ENCODE measurements at places on chromosomes 7 and 10.

DNA sequence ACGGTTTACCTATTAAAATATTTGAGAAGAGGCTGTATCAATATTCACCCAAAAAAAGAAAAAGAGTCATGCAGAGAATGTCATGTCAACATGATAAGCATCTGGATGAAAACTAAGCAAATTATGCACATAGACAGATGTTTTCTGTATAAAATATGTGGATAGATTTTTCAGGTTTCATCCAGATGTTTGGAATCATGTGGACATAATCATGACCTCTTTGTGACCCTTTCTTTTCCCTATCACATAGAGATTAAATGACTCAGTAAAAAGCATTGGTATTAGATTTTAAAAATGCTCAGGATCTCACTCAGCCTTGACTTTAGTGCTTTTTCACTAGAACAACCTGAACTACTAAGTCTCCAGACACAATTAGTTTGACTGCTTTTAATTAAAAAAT is 90.0 kb downstream of the FOXP2 start:
- no peak for DNase-seq

DNA sequence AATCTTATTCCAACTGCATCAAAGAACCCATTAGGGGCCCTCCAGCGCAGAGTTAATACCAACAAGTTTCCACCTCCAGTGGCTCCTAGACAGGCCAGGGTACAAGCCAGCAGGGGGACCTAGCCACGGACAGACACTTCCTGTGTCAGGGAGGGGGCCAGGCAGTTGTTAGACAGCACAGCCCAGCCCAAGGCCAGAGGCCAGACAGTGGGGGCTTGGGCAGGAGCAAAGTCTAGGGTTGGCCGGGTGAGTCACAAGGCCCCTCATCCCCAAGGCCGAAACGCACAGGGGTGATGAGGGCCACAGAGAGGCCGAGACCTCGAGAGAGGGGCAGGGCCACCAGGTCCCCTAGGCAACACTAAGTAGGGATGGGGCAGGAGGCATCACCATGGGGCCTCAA is 19.3 kb upstream of the OPTN start:
- DNase-seq = no peak

- peak; percentile 84 for DNase-seq
Measured at GRCh38 chr10:14648005-14648765, 126.5 kb downstream of the FAM107B start.

- no peak for DNase-seq
Measured at GRCh38 chr10:81019029-81019890, 481.6 kb downstream of the SH2D4B start.

DNA sequence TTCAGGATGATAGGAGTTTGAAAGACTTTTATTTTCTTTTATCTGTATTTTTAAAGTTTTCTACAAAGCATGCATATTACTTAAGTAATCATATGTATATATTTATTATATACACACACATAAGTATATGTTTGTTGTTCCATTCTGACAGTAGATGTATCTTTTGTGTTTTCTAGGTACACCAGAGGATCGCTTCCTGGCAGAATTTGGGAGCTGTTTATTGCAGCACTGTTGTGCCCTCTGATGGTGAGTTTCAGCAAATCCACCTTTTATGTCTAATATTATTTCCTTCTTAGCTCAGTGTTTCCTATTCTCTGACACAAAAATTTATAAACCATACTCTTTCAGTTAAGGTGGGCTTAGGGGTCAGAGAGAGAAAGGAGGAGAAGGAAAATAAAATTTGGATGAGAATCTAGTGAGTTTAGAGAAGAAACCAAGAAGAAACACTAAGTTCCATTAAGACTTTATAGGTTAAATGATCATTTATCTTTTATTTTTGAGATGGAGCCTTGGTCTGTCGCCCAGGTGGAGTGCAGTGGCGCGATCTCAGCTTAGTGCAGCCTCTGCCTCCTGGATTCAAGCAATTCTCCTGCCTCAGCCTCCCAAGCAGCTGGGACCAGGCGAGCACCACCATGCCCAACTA is 59.2 kb upstream of the OIT3 start:
- DNase-seq = peak; percentile 33

- peak; percentile 14 for DNase-seq
Measured at GRCh38 chr10:113960617-113961181, 83.0 kb upstream of the ADRB1 start.

DNA sequence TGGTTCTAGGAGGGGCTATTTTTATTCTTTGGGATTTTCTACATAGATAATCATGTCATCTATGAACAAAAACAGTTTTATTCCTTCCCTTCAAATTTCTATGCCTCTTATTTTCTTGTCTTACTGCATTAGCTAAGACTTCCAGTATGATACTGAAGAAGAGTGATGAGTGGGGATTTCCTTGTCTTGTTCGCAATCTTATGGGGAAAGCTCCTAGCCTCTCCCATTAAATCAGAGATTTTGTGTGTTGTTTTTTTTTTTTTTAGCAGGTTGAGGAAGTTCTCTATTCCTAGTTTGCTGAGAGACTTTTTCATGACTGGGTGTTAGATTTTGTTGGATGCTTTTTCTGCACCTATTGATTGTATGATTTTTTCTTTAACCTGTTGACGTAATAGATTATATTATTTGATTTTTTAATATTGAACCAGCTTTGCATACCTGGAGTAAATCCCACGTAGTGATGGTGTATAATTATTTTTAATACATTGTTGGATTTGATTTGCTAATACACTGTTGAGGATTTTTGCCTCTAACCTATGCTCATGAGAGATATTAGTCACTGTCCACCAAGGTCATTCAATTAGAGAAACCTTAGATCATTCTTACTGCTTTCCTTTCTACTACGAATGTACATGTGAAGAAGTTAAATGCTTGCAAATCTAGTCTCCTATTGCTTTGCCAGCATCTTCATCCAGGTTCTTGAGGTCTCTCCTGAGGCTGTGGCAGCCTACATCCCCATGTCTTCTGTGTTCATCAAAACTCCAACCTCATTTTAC is 6.5 kb downstream of the ATP5F1C start:
- no peak for DNase-seq

DNA sequence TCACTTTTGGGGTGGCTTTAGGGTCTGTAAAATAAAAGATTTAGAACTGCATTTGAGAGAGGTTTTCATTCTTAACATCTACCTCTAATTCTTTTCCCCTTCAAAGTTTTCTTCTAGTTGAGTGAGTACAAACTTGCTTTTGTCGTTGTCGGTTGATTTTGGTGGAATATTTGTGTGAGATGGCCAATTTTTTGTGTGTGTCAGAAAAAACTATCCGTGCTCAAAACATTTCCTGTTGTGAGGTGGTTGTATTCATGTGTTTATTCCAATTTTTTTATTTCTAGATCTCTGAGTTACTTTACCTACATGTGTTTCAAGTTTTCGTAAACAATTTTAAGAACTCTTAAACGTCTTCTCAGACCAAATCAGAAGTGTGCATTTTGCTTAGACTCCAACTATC is 1.6 kb downstream of the AHR start:
- no peak for DNase-seq

GRCh38 chr10:122544493-122544892 is 16.1 kb upstream of the DMBT1 start:
- no peak for DNase-seq

DNA sequence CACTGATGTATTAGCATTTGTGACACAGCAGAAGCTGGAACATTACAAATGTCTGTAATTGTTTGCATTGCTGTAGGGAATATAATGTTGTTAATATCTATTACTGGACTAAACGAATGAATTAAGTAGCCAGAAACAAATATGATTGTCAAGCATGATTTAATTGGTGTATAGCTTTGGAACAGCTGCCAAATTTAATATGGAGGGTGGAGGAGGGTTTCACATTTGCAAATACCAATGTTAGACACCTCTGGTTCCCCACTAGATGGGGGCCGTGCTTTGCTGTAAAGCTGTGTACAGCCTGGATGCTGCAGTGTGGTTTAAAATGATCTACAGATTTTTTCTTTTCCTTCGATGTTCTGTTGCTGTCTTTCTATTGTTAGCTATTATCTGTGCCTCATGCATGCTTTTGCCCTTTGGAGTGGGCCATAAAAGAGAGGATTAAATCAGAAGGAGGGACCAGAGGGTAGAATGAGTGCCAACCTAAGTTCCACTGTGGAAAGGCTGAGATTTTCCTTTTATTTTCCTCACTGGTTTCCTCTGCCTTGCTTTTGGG is 23.1 kb downstream of the DNAJB9 start:
- no peak for DNase-seq

DNA sequence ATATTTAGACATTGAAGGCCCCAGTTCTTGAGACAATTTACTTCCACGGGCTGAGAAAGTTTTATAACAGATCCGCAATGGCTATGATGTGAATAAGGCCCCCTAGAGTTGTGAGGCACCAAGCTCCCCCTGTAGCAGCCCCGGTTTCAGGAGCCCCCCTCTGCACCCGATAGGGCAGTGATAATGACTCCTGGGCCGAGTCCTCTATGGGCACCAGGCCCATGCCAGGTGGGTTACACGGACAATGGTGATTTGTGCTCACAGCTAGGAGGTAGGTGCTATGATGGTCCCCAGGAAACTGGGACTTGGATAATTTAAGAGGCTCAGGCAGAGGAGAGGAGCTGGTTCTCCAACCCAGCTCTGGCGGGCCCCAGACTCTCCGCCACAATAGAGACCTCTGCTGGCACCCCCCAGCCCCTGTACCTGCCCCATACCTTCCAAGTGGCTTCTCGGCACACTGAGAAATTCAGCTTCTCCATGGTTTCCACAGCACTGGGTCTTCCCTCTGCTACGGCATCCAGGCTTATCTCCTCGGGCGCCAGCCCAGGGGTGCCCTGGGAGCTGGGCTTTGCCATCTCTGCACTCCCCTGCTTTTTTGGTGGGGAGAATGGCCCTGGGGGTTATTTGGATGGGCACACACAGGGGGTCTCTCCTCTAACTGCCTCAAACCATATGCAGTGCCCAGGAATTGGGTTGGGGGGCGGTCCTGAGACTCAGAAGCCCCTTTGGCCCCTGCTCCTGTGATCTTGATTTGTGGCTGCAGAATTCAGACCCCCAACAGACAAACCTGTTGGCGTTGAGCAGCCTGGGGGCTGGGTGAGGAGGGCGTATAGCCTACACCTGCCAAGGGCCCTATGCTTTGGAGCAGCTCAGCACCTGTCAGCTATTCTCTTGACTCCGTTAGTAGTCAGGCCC is 12.2 kb upstream of the KCP start:
- no peak for DNase-seq

GRCh38 chr7:3914051-3914775 is 613.2 kb downstream of the SDK1 start:
- no peak for DNase-seq

Data from naive B cell (primary cell).